ENCODE measurements at places on chromosomes 2 and 18. TPM values are rescaled to one million over a fixed set of nuclear protein-coding genes. Genes with fewer than 3 reads are reported as not detected.

GRCh38 chr2:194465641-194466040 lies 1191.4 kb upstream of the SLC39A10 start:
- DNase-seq, result no peak

DNA sequence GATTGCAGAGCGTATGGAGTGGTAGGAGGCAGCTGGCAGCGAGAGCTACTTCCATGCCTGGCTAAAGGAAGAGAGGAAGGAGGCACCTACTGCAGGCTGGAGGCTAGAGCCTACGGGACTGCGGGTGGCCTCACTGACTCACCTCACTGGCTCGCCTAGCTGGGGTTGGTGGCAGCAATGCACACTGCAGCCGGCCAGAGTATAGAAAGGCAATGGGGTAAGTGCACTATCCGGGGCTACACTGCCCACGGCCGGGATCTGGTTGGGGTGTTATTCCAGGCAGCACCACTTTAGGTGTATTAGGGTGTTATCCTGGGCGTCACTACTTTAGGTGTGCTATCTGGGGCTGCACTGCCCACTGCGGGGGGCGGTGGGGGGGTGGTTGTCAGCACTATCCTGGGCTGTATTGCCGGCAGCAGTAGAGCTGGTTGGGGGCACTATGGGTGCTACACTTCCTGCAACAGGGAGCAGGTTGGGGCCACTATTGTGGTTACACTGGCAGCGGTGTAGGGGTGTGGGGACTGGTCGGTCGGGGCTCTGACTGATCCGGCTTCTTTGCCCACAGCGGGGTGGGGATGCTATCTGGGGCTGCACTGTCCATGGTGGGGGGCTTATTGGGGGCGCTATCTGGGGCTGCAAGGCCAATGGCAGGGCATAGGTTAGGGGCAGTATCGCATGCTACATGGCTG lies 33.3 kb upstream of the ANKRD62 start:
- no peak for DNase-seq

DNA sequence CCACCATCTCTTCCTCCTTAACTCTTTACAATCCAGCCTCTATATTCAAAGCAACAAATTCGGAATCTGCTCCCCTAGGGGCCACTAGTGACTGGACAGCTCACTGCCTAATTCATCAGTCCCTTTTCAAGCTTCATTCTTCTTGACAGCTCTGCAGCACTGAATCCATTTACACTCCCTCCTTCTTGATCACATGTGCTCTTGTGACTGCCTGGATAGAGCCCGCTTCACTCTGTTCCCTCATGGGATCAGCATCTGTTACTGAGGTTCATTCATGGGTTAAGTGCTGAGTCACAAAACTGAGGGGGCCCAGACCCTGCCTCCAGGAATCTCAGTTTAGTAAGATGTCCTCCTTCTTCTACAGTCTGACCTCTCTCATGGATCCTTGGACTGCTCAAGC lies 81.5 kb downstream of the CYRIA start:
- DNase-seq, result no peak

DNA sequence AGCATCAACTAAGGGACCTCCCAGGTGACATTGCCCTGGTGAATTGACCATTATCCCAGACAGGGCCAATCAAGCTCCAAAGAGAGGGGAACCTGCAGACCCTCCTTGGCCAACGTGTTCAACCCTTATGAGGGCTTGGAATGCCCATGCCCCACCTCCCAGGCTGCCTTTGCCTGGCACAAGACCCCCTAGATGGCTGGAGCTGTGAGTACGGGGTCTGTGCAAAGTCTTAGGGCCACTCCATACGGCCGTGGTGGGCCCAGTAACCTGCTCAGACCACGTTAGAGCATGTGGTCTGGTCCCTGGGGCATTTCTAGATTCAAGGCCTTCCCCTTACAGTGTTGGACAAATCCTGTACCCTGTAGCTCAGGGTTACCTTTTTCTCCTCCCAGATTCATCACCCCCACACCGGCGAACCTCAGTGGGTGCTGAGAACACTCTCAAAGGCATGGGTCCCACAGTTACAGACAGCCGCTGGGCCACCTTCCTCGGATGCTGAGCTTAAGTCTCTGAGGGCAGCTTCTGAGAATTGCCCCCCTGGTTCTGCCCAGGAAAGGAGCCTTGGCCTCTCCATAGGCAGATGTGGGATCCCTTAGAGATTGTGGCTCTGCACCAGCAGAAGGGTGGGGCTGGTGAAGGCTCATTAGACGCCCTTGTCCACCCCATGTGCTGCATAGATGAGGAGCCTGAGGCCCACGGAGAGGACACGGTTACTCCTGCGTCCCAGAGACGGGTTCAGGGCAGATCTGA lies 18.3 kb upstream of the KCNK3 start:
- DNase-seq, result no peak

DNA sequence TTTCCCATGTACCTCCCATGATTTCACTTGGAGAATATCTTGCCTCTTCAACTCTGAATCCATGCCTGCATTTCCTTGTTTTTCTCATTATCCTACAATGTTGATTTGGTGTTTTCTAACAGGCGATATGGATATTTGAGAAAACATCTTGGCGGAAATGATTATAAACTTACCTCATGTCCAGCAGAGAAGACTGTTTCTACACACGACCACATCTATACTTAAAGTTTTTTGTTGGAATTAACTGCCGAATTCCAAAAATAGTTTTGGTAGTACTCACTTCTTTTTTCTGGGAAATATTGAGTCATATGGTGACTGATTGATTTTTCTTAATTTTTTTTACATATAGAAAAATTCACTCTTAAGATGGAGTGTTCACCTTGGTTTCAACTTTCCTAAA lies 41.4 kb upstream of the TMEFF2 start:
- no peak for DNase-seq

- no peak for DNase-seq
These were observed 27.1 kb downstream of the MC2R start for GRCh38 chr18:13888191-13888716.

Gene SMC6
- total RNA-seq, result 12.6 TPM

GRCh38 chr2:228548230-228548629 lies 366.7 kb upstream of the SPHKAP start:
- DNase-seq, result no peak

Data from heart right ventricle (tissue), 16 donors.